Tibial nerve (tissue), 4 donors: ENCODE measurements at places on chromosomes 5 and 9.

DNA sequence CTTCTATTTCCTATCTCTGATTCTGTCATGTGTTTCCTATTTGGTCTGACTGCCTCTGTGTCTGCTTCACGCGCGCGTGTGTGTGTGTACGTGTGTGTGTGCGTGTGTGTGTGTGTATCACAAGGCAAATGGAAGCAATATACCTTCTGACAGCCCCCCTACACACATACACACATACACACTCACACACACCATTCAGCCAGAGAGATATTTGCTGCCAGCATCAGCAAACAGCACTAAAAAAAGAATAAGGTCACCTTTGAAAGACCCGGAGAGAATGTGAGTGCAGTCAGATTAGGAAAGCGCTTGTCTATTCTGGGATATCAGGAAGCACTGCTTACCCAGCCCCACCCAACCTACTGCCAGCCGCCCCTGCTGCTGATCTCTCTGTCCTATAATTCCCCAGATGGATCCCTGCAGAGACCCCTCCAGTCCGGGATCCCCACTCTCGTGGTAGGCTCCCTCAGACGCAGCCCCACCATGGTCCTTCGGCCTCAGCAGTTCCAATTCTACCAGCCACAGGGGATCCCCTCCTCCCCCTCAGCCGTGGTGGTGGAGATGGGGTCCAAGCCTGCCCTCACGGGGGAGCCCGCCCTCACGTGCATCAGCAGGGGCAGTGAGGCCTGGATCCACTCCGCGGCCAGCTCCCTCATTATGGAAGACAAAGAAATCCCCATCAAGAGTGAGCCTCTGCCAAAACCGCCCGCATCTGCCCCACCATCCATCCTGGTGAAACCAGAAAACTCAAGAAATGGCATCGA is 45.7 kb downstream of the PLAC8L1 start:
- no peak for DNase-seq

- DNase-seq, result no peak
Measured at GRCh38 chr5:96605144-96605837, 56.9 kb upstream of the CAST start.

GRCh38 chr5:71887680-71888079 is 168.6 kb downstream of the CARTPT start:
- no peak for DNase-seq

DNA sequence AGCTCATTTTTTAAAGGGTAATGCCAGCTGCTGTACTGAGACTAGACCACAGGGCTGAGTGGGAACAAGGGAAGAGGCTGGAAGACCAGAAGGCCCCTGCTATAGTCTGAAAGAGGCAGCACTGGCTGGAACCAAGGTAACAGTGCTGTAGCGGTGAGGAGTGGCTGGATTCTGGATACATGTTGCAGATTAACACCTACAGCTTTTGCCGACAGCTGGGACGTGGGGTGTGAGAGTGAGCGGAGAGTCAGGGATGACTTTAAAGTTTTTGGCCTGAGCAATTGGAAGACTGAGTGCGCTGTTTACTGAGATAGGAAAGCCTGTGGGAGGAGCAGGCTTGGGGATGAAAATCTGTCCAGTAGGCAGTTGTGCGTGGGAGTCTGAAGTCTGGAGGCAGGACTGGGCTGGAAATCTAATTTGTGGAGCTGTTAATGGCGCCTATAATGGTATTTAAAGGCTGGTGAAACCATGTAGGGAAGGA is 26.5 kb downstream of the AQP7 start:
- no peak for DNase-seq

DNA sequence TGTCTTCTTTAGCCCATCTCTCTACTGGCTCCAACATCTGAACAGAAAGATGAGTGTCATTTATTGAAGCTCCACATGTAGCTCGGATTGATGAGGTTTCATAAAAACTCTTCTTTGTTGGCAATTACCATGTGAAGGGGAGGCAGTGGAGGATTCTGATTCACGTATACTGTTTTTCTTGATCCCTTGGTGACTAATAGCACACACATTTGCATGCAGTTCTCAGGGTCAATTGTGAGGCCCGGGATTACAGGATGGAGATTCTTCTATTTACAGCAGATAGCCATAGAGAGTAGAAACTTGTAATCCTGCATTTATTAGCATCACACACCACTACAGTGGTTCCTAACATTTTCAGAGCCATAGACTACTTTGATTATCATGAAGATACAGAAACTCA is 133.2 kb upstream of the MARCHF11 start:
- DNase-seq, result no peak

GRCh38 chr9:106733828-106734380 is 129.1 kb upstream of the ZNF462 start:
- DNase-seq, result no peak

DNA sequence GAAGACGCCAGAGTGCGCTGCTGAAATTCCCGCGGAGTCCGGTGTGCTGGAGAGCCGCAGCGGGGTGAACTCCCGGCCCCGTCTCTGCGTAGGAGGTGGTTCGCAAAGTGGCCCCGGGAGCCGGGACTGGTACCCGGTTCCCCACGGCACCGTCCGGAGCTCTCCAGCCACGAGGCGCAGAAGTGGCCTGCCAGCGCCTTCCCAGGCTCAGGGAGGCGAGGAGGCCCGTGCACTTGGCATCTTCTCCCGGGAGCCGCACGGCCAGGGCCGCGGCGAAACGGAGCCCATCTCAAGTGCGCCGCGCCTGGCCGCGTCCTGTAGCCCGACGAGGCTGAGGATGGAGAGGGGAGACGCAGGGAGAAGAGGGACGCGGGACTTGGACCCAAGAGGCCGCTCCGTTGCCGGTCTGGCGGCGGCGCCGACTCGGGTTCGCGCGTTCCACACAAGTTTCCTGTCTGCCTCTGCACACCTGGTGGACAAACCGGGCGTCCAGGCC is 1.1 kb upstream of the IRX1 start:
- no peak for DNase-seq

DNA sequence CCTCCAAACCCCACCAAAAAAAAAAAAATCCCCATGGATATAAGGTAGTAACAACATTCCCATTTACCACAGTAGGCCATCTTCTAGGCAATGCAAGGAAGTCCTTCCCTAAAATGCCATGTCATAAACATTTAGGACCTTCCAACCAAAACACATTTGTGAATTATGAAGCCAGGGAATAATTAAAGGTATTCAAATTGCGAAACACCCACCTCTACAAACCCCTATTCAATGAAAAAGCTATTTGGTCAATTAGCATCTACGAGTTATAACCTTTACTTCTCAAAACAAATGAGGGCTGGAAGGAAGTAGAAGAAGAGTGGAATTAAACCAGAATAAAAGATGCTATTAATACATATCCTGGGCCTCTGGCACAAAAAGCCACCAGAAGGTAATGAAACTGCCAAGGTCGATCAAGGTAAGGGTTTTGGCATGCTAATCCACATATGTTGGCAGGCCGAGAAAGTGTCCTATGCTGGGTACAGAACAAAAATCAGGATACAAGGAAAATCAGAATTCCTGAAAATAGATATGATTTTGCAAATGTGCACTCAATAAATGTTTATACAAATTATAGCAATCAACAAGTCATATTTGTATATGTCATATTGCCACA is 47.7 kb downstream of the MTMR12 start:
- no peak for DNase-seq

- no peak for DNase-seq
Measured at GRCh38 chr5:178231539-178232123, 971 bp downstream of the PHYKPL start.

GRCh38 chr5:71705421-71705820 is 13.7 kb upstream of the CARTPT start:
- no peak for DNase-seq

GRCh38 chr9:21576331-21577189 is 94.4 kb upstream of the IFNE start:
- DNase-seq, result no peak

GRCh38 chr9:132795511-132796303 is 82.4 kb downstream of the AK8 start:
- peak; percentile 66 for DNase-seq

DNA sequence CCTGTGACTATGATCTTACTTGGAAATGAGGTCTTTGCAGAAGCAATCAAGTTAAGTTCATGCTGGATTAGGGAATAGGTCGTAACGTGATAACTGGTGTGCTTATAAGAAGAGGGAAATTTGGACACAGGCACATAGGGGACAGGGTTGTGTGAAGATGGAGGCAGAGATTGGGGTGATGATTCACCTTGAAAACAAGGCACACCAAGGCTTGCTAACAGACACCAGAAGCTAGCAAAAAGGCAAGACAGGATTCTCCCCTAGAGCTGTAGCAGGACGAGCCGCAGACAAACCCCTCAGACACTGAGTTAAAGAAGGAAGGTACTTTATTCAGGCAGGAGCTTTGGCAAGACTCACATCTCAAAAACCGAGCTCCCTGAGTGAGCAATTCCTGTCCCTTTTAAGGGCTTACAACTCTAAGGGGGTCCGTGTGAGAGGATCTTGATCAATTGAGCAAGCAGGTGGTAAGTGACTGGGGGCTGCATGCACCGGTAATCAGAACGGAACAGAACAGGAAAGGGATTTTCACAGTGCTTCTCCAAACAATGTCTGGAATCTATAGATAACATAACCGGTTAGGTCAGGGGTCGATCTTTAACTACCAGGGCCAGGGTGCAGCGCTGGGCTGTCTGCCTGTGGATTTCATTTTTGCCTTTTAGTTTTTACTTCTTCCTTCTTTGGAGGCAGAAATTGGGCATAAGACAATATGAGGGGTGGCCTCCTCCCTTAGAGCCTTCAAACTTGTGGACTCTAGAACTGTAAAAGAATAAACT is 57.5 kb upstream of the S1PR3 start:
- no peak for DNase-seq

DNA sequence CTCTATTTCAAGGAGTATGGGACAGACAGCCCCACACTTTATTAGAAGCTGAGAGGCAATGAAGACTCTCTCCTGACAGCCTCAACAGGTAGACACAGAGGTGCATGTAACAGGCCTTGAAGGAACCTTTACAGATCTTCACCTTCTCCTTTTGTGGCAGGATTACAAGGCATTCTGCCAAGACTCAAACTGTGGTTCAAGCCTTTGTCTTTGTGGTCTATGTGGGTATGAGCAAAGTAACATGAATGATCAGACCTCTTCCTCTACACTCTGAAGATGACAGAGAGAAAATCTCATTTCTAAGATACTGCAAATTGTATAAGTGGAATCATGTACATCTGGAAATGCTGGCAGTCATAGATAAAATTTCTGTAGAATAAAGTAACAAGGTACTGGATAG is 346.9 kb downstream of the CDH9 start:
- no peak for DNase-seq

DNA sequence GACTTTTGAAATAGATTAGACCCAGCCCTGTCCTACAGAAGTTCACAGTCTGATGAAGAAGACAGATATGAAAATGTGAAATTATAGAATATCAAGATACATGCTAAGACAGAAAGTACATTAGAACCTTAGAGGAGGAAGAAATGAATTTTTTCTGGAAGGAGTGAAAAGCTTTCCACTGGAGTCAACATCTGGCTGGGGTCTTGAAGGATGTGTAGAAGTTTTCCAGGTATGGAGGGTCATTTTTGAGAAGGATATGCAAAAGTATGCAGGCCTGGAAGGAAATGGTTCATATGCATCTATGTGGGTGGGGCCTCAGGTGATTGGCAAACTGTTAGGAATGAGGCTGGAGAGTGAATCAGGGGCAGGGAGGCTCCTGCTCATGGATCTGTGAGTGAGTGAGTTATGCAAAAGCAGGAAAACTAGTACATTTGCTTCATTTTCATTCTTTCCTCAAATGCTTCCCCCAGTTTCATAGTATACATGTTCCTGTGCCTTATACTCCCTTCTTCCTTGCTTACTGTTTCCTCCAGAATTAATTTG is 142.3 kb downstream of the GRIA1 start:
- no peak for DNase-seq

DNA sequence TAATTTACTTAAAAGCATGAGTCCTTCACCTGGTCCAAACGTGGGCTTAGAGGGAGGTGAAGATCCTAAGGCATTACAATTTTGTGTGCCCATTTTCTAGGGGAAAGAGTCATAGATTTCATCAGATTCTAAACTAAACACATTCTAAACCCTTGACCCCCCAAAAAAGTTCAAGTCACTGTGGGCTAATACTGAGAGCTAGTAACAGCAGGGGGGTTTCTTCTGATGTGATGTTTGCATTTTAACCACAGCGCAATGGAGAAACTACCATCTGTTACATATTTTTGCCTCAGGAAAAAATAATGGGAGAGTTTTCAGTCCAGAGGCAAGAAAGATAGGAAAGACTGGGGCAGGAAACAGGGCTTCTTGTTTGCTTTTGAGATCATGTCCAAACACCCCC is 110.8 kb upstream of the SLC1A3 start:
- DNase-seq, result no peak

DNA sequence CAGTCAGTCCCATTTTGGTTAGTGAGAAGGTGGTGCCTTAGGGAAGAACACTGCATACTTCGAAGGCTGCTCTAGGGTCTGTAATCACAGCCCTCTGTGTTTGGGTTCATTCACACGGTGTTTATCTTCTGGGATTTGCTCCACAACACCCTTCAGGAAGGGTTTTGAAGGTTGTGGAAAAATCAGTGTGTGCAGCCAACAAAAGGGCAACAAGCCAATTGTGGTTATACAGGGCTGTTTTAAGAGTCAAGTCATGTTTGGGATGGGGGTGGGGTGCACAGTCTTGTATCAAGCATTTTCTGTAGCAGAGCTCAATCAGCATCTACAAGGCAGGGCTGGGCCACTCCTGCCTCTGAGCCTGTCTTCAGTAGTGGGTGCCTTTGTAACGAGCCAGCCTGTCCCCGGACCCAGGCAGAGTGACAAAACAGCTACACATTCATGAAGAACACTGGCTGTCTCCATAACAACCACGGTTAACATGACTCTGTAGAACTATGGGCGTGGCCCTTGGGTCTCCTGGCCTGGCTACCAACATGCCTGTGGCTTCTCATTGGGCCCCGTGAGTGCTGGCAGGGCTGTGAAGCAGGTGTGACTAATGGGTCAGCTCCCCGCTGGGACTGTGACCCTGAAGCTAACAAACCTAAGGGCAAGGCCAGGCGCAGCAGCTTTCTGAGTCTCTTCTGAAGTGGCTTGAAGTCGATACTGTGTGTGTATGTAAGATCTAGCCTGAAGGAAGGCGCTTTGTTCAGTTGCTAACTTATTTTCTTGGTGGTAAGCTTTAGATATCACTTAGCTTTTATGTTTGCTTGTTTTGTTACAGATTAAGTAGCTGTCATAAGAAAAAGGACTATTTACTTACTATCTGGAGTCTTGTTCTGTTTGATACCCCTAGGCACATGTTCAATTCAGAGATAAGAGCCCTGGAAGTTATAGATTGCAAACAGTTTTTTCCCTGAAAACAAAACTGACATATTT is 27.9 kb upstream of the GOLM1 start:
- peak; percentile 19 for DNase-seq

DNA sequence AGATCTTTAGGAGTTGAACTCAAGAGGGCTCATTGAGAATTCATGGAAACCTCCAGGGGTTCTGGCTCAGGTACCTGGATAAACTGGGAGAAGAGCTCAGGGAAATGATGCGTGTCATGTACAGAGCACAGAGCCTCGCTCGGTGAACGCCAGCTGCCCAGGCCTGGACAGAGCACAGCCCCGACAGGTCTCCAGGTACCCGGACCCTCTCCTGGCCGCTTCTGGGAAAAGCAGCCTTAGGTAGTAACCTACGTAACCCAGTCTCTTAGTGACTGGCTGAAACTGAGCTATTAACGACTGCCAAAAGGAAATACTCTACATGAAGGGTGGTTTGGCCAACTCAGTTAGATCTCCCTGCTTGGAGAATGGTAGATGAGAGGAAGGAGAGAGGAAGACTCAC is 157.4 kb downstream of the TTLL11 start:
- no peak for DNase-seq
